Activated CD4-positive, alpha-beta T cell treated with anti-CD3 and anti-CD28 coated beads, Interleukin-2, amount 10 ng/mL, durations not matched to agents 7 days and 5 days (primary cell): ENCODE measurements at places on chromosomes 11 and 22.

DNA sequence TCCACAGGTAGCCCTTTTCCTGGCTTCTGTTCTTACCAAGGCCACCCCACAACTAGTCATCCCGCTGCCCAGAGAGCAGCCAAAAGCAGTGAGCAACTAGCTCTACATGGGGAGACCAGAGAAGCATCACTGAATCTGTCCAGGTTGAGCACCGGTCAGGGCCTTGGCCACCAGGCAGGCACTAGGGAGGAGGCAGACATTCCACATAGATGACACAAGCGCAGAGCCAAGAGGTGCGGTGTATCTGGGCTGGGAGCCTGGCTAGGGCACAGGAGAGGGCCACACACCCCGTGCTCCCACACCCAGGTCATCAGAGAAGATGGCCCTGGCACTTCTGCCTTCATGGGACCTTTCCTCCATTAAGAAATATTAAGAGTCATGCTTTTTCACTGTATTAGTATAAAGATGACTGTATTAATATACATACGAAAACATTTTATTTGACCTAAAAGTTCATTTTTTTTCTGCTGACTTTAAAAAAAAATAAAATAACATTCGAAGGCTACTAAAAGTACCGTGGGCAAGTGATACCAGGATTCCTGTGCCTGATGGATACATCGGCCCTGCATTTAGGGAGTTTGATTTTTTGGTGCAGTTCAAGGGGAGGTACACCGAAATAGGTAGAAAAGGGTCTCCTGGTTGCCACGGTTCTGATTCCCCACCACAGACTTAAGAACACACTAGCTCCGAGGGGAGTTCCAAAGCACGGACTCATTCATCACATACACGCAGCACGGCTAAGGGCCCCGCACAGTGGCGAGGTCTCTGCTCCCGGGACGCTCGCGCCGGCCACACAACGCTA, 1.2 kb downstream of the DGCR2 start:
- no peak for DNase-seq

GRCh38 chr22:49589301-49589700, 238.4 kb downstream of the BRD1 start:
- DNase-seq = no peak

DNA sequence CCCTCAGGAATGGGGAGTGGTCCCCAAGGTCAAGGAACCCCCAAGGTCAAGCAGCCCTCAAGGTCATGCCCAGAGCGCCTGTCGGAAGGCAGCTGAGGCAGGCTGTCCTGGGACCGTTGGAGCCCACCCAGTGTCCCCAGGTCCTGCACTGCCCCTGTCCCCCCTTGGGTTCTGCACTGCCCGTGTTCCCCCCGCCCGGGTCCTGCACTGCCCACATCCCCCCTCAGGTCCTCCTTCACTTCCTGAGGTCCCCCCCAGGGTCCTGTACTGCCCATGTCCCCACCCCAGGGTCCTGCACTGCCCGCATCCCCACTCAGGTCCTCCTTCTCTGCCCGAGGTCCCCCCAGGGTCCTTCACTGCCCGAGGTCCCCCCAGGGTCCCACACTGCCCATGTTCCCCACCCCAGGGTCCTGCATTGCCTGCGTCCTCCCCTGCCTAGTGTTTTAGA, 1073.0 kb downstream of the BRD1 start:
- DNase-seq = no peak

DNA sequence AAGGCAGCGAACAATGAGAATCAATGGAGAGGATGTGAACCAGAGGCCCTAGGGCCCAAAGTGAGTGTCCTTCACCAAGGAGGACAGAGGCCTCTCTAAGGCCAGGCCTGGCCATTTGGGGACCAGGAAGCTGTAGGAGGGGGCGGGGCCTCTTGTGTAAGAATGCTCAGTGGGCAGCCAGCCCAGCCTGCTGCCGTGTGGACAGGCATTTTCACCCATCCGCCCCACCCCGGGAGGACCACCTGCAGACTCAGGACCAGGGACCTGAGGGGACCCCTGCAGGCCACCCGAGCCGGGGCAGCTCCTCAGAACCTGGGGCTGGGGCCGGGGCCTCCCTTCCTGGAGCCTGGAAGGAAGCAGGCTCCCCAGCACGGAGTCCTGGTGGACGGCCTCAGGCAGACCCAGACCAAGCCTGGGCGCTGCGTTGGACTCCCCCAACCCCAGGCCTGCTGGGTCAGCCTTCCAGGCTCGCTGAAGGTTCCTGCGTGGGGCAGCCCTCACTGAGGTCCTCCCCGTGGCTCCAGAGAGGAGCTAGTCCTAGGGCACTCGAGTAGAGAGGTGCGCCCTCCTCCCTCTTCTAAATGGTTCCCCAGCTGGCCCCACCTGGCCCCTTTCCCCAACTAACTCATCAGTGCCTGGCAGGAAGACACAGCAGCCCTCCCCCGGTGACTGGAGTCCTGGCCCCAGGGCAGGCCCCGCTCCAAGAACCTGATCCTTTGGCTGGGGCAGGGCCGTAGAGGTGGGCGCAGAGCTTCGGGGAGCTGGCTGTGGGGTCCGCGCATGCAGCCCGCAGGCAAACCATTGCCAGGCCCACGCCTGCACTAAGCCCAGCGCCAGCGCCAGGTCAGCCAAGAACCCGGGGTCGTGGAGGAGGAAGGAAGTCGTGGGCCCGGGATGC, 1.5 kb upstream of the TRABD start:
- no peak for DNase-seq

DNA sequence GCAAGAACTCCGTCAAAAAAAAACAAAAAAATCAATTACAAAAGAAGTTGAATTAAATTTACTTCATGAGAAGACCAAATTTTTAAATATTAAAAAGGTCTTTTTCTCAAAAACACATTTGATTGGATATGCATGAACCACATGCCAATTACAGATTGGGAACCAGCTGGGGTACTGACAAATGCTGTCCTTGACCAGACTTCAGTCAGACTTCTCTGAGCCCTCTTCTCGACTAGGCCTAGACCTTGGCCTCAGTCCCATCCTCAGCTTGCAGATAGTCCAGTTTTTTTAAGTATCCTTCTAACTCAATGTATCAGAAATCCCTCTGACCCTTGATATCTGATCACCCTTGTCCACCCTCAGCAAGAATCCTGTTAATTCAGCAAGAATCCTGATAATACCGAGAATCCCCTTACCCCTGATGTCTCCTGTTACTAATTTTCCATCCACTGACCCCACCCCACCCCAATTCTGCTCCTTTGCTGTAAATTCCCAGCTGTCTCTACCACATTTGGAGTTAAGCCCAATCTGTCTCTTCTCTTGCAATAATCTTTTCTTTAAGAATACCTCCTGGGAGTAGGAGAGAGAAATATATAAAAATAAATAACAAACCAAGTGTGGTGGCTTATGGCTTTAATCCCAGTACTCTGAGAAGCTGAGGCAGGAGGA, 30.9 kb downstream of the OR4D9 start:
- DNase-seq = no peak

DNA sequence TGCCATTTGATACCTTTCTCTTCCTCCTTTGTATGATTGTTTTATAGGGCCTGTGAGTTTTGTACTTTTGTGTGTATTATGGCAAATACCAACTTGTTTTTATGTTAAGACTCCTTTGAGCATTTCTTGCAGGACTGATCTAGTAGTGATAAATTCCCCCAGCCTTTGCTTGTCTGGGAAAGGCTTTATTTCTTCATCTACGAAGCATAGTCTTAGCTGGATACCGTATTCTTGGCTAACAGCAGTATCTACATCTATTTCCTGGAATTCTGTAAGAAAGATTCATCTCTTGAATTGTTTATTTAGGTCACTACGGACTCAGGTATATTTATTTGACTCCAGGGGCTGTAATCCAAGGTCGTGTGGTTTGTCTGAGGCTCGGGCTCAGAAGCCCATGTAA, 6.0 kb upstream of the NDUFS8 start:
- no peak for DNase-seq

GRCh38 chr11:128720522-128720985, 26.7 kb downstream of the FLI1 start:
- DNase-seq = peak; percentile 53

GRCh38 chr22:30318799-30319419, 7.8 kb downstream of the TBC1D10A start:
- DNase-seq = no peak

DNA sequence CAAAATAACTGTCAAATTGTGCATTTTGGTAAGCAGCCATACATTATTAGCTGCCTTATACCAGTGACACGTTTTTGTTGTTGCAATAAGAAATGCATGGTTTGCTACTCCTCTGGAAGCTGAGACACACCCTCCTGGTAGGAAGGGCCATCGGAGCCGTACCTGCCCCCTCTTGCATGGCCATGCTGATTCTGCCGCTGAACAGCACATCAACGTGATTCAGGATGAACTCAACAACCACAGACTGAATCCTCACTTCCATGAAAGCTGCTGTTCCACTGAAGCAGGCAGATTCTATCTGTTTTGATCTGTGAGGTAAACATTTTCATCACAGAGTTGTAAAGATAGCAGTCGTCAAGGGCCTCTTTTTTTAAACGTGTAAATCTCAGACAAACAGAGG, 38.6 kb upstream of the TP53AIP1 start:
- no peak for DNase-seq

DNA sequence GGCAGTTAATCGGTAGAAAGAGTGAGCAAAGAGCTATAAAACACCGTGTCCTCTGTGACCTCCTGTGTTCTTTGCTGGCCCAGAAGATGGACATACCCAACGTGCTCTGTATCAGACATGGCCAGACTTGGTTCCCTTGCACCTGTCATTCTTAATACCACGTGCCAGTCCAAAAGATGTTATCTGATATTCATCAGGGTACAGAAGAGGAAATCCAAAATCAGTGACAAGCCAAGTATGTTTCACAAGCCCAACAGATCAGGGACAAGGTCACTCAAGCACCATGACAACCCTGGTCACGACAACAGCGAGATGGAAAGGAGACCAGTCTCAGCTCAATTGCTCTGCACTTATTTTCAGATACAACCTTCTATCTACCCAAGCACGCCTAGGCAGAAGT, 3.4 kb downstream of the LRP4 start:
- no peak for DNase-seq

GRCh38 chr22:30922151-30922611, 46.4 kb downstream of the MORC2 start:
- DNase-seq = peak; percentile 78

- DNase-seq = no peak
Observed at GRCh38 chr22:19784384-19785175, 24.0 kb downstream of the TBX1 start.

GRCh38 chr11:86047275-86047991, 21.5 kb downstream of the PICALM start:
- DNase-seq = no peak

DNA sequence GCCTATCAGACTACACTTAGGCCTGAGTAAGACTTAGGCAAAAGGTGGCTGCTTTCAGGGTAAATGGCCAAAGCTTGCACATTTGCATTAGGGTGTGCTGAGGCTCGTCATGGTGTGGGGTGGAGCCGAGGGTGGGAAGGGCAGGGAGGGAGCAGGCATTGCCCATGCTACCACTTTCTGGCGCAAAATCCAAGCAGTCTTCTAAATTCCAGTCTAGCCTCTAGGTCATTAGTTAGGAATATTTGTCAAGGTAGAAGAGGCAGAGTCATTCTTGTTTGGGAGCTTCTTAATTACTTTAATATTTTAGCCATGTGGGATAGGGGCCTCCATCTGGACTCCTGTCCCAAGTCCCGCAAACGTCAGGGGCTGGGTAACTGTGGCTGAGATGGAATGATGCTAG, 28.6 kb downstream of the SCUBE1 start:
- DNase-seq = no peak

GRCh38 chr11:4957396-4957795, 1.9 kb upstream of the OR51A2 start:
- no peak for DNase-seq

DNA sequence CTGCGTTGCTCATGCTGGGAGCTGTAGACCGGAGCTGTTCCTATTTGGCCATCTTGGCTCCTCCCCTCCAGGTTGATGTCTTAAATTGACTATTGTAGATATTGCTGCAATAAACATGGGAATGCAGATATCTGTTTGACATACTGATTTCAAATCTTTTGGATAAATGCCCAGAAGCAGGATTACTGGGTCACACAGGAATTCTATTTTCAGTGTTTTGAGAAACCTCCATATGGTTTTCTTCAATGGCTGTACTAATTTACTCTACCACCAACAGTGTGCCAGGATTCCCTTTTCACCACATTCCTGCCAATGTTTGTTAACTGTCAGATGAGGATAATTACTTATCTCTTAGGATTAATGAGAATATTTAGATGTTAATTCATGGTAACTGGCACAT, 467.0 kb downstream of the LUZP2 start:
- no peak for DNase-seq

DNA sequence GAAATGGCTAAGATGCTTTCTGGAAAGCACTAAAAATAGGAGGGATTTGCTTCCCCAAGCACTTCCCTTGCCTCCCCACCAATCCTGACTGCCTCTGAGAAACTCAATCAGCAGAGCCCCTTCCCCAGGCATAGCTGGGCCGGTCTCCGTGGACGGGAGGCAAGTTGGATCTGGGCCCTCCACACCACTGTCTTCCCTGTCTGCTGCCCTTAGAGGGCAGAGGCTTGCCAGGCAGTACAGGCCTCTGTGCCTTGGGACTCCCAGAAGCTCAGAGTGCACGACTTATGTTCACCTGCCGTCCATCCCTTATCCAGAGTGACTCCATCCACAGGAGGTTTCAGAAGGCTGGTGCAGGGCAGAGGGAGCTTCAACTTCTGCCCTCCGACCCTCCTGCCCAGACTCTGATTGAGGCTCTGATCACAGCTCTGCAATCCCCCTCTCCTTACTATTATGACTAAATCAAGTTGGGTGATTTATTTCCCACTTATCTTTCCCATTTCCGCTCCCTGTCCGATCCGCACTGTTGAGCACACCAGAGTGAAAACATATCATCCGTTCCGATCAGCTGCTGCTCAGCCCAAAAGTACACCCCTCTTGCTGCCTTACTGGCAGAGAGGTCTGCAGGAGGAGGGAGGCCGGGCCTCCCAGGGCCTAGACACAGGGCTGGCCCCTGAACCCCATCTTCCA, 71.8 kb downstream of the DSCAML1 start:
- no peak for DNase-seq

DNA sequence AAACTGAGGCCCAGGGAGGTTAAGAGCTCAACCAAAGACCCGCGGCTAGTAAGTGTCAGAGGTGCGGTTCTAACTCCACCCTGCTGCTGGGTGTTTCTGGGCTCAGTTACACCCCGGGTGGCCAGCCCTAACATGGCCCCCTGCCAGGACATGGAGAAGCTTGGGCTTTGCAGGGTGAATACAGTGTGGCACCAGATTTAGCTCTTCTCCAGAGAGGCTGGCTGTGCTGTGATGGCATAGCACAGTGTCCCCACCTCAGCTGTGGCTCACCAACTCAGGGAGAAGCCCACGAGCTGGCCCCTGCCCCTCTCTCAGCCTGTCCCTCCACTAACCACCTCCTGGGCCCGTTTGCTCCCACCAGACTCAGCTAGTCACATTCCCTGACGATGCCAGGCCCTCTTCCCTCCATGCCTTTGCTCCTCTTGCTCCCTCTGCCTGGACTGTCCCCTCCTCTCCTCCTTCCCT, 7.0 kb downstream of the UCP3 start:
- no peak for DNase-seq

GRCh38 chr11:35391922-35392688, 27.3 kb downstream of the SLC1A2 start:
- DNase-seq = peak; percentile 84

DNA sequence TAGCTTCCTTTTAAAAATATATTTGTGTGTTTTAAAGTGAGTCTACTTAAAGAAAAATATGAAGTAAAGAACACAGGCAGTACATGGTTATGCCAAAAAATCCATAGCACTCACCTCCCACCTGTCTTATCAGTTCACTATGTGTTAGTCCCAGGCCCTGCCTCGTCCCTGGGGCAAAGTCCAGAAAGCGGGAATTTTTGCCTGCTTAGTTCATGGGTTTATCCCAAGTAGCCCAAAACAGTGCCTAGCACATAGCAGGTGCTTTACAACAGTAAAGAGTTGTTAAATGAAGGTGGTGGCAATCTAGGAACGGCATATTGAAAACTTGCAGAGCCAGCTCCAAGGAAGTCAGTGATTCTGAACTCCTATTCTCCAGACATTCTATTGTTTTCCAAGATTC, 154.0 kb downstream of the MN1 start:
- DNase-seq = no peak
